ENCODE measurements at places on chromosomes 7 and 10. TPM values are rescaled to one million over a fixed set of nuclear protein-coding genes. Genes with fewer than 3 reads are reported as not detected.

GRCh38 chr10:43236176-43236850 is 30.6 kb downstream of the RASGEF1A start:
- no peak for DNase-seq

CARD11 gene
- 15.1 TPM for total RNA-seq

DNA sequence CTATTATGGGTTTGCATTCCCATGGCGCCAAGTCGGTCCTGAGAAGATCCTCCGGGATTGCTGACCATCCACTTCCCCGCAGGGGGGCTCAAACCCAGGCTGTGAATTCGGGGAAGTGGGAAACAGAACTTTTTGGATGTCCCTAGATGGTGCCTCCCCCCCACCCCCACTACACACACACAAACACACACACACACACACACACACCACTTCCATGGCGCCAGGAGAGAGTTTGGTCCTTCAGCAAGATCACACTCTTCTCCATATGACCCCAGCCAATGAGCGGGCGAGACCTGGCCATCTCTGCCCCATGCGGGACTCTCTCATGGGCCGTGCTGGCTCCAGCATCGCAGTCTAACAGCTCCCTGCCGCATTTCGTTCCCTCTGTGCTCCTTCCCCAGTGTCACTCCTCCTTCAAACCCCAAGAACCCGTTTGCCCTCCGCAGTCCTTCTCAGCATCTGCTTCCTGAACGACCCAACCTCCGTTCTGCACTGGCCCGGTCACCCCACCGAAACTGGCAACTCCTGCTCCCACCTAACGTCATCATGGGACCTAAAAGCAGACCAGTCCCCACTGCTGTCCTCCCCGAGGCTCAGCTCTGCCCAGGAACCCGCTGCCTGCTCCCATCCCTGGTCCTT is 32.1 kb upstream of the TNRC18 start:
- DNase-seq: peak; percentile 96

DNA sequence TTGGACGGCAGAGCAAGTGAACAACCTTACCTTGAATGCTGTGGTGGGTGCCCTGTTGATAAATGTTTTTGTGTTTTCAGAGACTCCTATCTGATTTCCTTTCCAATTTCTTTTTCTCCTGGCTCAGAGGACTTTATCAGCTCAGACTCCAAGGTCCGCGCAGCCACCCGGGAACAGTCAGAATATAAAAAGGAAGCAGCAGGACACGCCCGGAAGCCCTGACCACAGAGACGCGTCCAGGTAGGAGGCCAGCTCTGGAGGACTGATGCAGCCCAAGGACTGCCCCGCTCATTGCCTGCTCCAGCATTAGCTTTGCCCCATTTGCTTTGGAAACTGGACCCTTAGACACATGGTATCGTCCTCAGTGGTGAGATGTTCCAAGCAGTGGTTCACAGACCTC is 61.3 kb downstream of the TACC2 start:
- DNase-seq: no peak

ZMIZ2 gene
- 31.2 TPM for total RNA-seq

DNA sequence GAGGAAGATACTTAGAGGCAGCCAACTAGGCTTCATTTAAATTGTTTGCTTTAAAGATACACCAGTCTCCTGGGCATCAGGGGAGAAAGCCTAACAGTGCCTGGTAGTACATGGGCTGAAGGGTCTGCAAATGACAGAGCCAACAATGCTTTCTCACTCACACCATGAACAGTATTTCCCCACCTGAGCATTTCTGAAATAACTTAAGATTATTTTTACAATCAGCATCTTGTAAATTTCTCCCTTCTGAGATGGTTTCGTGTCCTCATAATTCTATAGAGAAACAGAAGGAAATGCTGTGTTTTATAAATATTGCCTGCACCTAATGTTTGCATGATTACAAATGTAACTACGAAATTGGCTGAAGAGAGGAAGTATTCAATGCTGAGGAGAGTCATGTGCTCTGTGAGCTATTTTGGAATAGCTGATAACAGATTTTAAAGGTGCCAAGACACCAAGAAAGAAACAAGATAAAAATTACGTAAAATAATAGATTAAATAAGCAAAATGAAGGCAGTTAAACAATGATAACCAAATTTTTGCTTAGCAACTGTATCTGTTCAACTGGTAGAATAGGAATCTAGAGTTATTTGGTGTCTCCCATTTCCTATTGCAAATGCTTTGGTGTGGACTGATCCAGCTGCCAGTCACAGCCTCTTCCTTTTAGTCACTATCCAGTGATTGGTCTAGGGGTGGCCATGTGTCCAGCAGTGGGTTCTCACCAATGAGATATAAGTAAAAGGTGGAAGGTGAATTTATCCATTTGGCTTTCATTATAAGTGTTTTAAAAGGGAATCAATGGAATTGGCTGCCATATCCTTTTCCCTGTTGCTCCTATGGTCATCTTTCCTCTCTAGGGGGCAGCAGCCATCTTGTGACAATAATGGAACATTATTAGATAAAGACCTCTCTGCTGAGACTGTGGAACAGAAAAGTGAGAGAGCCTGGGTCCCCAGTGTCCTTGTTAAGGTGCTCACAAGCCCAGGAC is 167.9 kb upstream of the SLC26A5 start:
- DNase-seq: no peak

DNA sequence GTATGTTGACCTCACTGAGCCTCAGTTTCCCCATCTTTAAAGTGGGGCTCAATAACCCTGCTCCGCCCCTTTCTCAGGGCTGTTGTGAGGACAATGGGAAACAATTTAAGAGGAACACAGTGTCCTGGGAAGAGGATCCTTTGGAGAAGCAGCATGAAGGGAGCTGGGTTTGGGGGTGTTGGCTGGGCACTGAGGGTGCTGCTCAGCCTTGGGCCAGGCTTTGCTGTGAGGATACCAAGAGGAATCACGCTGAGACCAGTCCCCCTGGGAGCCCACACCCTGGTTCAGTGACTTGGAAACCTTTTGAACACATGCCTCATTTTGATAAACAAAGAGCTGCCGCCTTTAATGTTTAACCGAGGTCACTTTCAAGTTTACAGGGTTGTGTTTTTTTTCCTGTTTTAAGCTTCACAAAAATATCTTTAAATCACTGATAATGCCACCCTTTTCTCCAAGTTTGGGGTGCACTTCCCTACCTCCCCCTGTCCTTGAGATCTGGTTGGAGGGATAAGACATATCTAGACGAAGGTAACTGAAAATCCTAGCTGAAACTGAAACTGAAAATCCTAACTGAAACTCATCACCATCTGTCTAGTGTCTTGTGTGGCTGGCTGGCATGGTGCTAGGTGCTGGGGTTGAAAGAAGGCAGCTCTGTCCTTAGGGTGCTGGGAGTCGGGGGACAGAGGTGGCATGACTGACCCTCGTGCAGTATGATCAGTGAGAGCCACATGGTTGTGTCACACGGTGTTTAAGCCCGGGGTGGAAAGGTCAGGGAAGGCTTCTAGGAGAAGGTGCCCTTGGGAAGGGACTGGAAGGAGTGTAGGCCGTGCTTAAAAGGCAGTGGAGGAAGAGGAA is 27.7 kb downstream of the ZNF775 start:
- peak; percentile 49 for DNase-seq

- no peak for DNase-seq
These were observed 18.8 kb downstream of the NUDT1 start for GRCh38 chr7:2260820-2261219.

- no peak for DNase-seq
These were observed 316.5 kb downstream of the WDR11 start for GRCh38 chr10:121167534-121168243.

DNA sequence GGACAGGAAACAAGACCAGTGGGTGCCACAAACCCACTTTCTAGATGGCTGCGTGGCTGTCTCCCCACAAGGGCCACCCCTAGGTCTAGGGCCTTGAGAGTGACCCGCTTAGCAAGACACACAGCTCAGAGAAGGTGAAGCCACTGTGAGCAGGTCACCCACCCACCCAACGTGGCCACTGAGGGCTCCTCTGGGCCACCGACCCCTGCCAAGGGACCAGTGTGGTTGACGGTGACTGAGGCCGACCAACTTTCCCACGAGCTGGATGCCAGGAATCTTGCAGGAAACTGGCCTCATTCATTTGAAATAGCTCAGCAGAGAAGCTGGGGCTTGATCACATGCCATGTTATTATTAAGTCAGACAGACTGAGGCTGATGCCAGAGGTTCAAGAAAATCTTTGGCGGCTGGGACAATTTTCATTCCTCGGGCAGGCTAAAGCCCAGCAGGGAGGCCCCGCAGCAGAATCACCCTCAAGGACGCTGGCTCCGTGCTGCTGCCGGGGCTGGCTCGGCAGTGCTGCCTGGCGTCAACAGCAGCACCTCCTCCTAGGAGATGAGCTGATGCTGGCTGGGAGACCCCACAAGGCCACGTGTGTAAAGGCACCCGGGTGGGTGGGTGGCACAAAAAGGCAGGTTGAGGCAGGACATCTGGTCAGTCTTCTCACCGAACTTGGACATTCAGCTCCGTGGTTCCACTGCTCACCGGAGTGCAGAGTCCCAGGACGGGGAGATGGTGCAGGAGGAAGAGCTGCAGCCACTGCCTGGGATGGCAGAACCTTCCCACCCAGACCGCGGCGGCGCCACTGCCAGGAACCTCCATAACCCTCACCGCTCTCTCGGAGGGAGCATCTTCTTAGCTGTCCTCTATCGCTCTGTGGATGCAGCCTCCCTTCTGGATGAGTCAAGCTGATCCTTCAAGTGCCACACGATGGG is 57.8 kb downstream of the ZRANB1 start:
- no peak for DNase-seq

FFAR4 gene
- not detected for total RNA-seq

GRCh38 chr7:76054123-76055120 is 6.5 kb downstream of the MDH2 start:
- DNase-seq: no peak

DNA sequence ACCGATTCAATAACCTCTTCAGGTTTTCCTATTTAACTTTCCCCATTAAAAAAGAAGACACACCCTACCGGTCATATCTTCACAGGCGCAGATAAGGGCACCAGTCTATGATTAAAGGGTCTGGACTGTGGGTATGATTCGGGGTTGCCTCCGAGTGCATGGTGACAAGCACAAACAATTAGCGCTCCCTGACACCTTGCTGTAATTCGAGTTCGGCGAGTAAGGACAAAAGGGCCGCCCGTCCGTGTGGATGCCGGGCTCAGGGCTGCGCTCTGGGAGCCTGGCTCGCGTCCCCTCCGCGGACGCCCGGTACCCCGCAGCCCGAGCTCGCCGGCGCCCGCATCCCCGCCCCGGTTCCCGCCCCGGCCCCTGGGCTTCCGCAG is 111.9 kb upstream of the RHEB start:
- no peak for DNase-seq

FAM131B gene
- 0.81 TPM for total RNA-seq

HPSE2 gene
- not detected for total RNA-seq

CLIP2 gene
- total RNA-seq: 72.2 TPM
